ENCODE measurements at places on chromosomes 2 and 18.

GRCh38 chr2:37713258-37713700, 41.8 kb upstream of the CDC42EP3 start:
- no peak for DNase-seq

GRCh38 chr18:77079954-77080682, 52.5 kb downstream of the MBP start:
- no peak for DNase-seq

DNA sequence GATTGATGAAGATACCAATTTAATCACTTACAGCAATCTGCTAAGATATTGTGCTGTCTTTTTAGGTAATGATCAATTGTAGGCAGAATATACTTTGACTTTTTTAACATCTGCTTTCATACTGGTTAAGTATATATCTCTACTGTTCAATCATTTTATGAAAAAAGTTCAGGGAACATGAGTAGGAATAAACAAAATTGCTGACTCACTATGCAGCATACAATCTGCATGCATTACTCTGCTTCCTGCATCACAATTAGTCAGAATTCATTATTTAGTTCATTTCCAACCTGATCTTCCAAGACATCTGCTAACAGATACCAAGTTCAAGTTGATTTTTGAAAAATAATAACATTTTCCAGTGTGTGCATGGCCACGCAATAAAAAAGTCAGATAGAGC, 1430.4 kb upstream of the LRRTM1 start:
- no peak for DNase-seq

DNA sequence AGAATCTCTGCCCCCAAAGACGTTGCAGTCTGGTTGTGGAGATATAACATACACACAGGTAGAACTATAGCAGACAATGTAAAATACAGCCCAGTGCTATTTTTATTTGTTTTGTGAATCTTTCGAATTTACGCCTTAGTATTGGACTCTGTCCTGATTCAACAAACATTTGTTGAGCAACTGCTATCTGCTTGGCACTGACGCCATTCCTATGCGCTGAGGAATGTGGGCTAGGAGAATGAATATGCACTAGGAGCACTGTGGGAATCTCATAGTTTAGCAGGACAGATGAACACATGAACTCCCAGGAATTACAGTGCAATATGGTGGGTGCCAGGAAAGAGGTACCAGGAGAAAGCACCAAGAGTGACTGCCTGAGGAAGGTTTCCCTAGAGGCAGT, 181.7 kb upstream of the SIX3 start:
- DNase-seq, result no peak

GRCh38 chr2:72689579-72690195, 136.1 kb downstream of the EXOC6B start:
- no peak for DNase-seq

DNA sequence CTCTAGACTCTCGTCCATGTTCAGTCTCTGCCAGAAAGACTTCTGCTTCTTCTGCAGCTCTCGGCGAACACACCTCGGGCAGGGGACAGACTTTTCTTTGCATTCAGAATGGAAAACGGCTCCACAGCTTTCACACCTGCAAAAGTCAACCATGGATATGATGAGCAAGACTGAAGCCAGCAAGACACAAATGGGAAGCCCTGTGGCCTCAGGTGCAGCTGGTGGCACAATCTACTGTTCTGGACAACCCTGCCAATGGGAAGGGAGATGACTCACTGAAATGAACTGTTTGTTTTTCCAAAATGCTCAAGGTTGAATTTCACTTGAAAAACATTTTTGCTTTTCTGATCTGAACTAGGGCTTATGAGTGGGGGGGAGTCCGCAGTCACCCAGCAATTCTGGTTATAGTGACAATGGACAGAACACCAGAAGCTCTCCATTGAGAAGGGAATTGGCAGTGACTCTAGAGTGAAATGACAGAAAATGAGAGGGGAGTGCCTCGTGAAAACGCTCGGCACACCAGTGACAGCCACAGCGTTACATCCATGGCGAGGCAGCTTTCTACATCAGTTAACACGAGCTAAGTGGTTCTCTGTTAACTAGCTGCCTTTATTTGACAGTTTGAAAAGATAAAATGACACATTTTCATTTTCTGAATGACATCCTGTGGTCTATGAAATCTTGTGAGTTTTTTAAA, 58.8 kb upstream of the FZD5 start:
- no peak for DNase-seq

DNA sequence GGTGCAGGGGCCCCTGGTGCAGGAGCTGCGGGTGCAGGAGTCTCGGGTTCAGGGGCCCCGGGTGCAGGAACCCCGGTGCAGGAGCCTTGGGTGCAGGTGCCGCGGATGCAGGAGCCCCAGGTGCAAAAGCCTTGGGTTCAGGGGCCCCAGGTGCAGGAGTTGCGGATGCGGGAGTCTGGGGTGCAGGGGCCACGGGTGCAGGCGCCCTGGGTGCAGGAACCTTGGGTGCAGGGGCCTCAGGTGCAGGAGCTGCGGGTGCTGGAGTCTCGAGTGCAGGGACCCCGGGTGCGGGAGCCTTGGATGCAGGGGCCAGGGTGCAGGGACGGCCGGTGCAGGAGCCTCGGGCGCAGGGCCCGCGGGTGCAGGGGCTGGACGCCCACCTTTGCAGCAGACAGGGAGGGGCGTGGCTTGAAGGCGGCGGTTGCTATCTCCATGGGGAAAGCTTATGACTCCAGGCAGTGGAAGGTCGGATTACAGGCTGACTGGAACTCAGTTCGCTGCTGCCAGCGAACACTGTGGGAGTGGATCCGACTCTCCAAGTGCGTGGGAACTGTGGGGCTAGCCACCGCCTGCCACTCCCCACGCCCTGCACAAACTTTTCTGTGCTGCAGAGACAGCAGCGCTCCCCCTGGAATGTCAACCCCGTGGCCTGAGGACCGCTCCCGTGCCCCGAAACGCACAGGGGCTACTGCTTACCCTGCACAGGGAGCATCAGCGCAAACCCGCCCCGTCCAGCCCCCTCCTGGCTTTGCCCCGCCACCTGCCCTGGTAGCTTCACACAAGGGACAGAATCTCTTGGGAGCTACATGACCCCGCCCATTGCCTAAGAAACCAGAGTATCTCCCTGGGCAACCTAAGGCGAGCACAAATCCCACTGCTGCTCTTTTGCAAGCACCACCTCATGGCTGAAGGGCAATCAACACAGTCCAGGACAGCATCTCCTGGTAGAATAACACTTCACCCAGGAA, 40.3 kb downstream of the COPS9 start:
- no peak for DNase-seq

DNA sequence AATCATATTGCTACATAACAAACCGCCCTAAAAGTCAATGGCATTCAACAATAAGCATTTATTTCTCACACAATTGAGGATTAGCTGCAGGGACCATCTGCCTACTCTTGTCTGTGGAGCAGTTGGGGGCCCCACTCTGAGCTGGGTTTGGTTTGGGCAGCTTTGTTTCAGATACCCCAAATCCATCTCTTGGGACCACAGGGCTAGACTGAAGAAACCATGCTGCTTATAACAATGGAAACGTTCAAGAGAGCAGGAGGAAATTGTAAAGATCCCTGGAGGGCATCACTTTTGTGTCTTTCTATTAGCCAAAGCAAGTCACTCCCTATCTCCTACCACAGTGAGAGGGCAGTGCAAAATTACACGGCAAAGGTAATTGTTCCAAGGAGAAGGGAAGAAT, 146.5 kb upstream of the MGAT5 start:
- no peak for DNase-seq
